ENCODE measurements at places on chromosomes 1 and 21.

DNA sequence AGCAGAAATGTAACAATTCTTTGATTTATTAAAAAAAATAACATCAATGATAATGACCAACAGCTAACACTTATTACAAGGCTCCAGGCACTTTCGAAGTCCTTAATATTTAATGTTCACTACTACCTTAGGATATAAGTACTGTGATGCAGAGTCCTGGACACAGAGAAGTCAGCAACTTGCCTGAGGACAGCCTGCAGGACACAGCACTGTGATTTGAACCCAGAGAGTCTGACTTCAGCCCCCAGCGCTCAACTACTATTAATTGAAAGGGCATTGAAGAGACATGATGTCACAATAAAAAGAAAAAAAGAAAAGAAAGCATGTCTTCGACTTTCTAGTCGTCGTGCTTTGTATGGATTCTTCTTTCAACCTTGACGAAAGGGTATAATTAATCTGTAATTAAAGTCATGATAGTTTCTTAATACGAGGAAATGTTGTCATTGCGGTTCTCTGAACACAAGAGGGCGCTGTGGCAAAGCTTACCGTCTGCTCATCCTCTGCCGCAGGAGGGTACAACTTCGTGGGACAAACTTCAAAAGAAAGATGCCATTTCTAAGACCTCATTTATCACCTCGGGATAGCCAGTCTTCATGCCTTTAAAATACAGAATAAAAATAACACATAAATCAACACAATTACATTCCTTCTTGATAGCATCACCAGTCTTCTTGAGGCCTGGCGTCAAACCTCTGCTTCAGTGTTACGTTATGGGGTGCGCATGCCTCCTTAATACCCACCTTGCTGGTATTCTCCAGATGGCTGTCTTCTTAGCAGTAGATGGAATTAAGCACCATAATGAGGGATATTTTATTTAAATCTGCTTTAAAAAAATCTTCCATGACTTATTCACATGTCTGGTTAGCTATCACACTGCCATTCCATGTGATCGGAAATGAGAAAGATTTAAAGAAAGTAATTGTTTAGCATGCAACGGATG is 240.1 kb downstream of the DISC1 start:
- DNase-seq, result peak; percentile 67

DNA sequence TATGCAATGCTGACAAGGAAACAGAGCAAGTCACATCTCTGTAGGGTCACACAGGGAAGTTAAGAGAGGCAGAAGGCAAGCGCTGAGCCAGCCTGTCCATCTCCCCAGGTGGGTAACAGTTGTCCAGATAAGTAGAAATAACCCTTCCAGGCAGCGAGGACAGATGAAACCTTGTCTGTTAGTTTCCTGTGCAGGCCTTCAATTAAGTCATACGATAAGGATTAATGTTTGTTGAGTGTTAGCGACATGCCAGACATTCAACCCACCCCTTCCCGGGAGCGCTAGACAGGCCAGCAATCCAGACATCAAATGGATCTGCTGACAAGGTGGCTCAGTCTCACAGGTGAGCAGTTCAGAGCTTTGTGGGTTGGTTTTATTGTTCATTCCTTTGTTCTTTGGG is 221.5 kb upstream of the FMN2 start:
- no peak for DNase-seq

- DNase-seq, result no peak
Measured at GRCh38 chr1:174974711-174975119, 25.0 kb upstream of the CACYBP start.

GRCh38 chr1:24688621-24689195 is 45.6 kb downstream of the SRRM1 start:
- DNase-seq, result peak; percentile 80

DNA sequence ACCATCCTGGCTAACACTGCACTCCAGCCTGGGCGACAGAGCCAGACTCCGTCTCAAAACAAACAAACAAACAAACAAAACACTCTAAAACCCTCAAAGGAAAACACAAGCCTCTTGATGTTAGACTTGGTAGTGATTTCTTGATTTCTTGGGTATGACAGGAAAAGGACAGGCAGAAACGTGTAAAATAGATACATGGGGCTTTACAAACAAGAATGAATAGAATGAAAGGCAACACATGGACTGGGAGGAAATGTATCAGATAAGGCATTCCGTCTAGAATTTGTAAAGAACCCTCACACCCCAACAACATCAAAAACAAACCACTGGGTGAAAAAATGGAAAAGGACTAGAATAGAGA is 7.8 kb upstream of the PRXL2B start:
- no peak for DNase-seq

DNA sequence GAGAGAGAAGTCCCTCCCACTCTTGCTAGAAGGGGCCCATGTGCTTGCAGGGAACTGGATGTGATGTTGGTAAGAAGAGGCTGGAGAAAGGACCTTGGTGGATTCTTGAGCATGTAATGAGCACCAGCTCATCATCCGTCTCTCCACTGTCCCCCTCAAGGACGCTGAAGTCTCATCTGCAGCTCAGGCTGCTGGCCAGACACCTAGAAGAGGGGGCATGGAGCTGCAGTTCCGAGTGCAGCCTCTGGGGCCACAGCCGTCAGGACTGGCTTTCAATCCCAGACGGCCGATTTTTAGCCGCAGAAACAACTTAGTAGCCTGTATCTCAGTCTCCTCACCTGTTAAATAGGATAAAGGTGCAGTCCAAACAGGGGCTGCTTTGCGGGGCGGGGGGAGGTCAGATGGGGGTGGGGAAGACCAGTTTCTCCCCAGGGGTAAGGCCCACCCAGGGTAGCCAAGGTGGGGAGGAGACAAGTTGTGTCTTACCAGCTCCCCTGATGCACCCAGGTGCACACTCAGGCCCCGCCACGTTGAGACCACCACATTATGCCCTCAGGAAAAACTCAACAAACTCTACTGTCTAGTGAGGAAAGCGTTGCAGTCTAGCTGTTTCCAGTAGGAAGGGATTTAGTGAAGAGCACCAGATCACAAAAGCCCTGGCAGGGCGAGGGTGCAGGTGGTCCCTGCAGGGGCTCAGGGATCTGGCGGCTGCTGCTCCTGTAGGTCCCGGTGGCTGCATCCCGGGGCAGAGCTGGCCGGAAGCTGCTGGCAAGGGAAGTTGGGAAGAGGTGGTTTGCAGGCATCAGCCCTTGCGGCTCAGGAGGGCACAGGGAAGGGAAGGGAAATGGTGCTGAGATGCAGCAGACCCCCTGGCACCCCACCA is 29.5 kb downstream of the LDLRAP1 start:
- DNase-seq, result peak; percentile 38

DNA sequence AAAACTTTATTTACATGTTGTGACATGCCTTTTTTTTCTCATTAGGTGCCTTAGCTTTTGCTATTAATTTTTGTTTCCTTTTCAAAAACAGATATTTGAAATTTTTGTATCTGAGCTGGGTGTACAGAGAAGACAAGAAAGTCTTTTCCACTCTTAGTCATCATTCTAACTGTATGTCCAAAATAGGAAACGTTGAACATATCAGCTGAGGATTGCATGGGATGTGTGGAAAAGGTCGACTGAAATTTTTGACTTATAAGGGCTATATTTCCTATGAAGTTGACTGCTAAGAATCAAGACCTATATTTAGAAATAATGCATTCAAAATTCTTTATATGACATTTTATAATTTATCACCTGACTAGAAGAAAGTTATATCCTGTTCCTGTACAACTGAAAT is 270.0 kb upstream of the ZRANB2 start:
- DNase-seq, result no peak

DNA sequence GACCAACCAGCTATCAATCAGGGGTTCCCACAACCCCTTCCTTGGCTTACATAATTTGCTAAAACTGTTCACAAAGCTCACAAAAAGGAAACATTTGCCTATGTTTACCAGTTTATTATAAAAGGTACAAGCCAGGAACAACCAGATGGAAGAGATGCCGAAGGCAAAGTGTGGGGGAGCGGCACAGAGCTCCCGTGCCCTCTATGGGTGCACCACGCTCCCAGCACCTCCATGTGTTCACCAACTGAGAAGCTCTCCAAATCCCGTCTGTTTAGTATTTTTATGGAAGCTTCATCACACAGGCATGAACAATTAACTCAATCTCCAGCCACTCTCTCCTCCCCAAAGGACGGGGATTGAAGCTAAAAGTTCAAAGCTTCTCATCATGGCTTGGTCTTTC is 32.9 kb downstream of the PSMG1 start:
- DNase-seq, result no peak

GRCh38 chr1:7127322-7128075 is 342.2 kb downstream of the CAMTA1 start:
- DNase-seq, result peak; percentile 73

DNA sequence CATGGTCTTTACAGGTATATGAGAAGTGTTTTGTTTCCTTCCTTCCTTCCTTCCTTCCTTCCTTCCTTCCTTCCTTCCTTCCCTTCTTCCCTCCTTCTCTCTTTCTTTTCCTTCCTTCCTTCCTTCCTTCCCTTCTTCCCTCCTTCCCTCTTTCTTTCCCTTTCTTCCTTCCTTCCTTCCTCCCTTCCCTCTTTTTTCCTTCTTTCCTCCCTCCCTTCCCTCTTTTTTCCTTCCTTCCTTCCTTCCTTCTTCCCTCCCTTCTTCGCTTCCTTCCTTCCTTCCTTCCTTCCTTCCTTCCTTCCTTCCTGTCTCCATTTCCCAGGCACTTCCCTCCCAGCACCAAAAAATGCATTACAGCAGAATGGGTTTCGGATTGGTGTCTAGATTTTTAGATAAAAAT is 235.0 kb upstream of the KIAA0040 start:
- DNase-seq, result no peak

DNA sequence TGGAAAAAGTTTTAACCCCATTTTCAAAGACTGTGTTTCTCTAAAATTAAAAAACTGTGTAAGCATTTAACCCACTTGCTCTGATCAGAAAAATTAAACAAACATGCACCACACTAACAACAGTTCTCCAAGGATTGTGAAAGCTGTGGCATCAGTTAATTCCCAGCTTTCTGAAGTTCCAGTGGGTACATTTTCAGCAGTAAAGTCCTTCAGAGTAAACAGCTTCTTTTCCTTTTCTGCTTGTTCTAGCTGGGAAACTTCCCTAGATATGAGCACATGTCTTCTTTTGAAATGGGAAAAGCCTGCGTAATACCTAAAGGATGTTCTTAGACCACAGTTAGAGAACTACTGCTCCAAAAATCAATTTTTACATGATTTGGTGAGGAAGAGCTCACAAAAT is 11.1 kb downstream of the PRRX1 start:
- no peak for DNase-seq

GRCh38 chr1:4402032-4402431 is 252.4 kb upstream of the AJAP1 start:
- DNase-seq, result no peak

GRCh38 chr1:71296551-71297134 is 215.8 kb upstream of the ZRANB2 start:
- DNase-seq, result no peak

DNA sequence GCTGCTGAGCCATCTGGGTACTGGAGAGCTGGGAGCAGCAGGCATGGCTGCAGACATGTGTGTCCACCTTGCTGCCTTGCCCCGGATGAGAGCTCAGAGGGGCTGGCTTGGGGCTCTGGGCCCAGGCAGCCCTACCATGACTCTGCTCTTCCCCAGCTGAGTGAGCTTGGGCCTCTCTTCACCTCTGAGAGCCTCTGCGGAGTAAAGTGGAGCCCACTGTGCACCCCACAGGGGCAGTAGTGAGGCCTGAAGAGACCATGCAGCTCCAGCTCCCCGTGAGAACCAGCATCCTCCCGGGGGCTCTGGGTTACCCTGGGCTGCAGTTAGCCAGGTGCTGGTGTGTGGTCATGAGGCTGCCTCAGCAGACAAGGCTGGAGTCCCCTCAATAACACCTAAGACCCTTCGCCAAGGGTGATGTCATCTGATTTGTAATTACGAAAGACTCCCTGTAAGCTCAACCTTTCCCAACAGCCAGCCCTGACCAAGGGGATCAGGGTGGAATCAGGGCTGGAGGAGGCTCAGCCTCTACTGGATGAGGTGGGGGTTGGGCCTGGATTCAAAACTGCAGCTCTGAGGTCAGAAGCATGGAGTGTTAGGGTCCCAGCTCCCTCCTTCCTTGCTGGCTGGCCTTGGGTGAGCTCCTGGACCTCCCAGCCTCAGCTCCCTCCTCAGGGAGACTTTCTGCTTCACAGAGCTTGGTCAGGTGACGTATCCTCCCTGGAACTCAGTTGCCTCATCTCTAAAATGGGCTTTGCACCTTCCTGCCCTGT is 308.0 kb downstream of the MATN1 start:
- no peak for DNase-seq

- no peak for DNase-seq
Measured at GRCh38 chr1:54745274-54745673, 19.0 kb downstream of the PARS2 start.

- no peak for DNase-seq
Measured at GRCh38 chr1:30883389-30884172, 25.0 kb downstream of the SDC3 start.

DNA sequence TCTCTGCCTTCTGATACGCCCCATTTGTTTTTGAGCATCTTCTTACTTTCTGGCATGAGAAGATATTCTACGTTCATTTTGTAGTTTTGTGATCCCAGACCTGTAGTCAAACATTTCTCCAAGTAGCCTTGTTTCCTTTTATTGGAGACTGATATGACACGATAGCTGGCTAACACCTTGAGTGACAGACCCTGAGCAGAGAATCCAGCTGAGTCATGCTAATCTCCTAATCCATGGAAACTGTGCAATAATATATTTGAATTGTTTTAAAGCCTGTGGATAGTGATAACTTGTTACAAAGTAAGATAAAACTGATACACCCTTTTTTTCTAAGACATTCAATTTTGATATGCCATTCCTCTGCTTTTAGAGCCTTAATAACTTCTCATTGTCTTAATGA is 1.2 kb upstream of the IFI44L start:
- DNase-seq, result peak; percentile 66

- no peak for DNase-seq
Measured at GRCh38 chr1:171922999-171923398, 81.7 kb downstream of the DNM3 start.

- DNase-seq, result no peak
Measured at GRCh38 chr1:46506470-46507219, 17.0 kb downstream of the DMBX1 start.

- DNase-seq, result no peak
Measured at GRCh38 chr1:182625719-182626504, 21.7 kb upstream of the RGS16 start.

DNA sequence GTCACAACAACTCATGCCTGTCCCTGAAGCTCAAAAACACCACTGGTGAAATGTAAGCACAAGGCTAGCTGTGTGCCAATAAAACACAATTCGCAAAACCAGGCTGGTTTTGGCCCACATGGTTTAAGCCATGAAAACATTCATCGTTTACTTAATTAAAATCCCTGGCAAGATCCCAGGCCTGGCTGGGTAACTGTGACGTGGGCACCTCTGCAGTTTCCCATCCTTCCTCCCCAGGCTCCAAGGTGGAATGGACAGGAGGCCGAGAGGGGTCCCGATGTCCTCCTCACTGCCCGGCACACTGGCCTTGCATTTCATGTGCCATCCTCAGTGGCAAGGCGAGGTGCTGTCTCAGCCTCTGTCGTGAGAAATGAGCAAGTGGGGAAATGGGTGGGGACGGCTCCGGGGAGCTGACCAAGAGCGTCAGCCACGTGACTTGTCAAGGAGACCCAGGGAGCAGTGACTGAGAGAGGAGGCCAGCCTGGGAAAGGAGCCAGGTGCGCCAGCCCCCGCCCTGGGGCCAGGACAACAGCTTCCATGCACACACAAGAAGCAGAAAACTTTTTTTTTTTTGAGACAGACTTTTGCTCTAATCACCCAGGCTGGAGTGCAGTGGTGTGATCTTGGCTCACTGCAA is 153.1 kb upstream of the RAB4A start:
- peak; percentile 57 for DNase-seq

- peak; percentile 26 for DNase-seq
Measured at GRCh38 chr21:27776925-27777553, 810.2 kb upstream of the ADAMTS5 start.

Data from M059J (cell line).